ENCODE measurements at places on chromosomes 5 and 9.

- DNase-seq, result no peak
Measured at GRCh38 chr9:20300430-20301115, 321.7 kb downstream of the MLLT3 start.

DNA sequence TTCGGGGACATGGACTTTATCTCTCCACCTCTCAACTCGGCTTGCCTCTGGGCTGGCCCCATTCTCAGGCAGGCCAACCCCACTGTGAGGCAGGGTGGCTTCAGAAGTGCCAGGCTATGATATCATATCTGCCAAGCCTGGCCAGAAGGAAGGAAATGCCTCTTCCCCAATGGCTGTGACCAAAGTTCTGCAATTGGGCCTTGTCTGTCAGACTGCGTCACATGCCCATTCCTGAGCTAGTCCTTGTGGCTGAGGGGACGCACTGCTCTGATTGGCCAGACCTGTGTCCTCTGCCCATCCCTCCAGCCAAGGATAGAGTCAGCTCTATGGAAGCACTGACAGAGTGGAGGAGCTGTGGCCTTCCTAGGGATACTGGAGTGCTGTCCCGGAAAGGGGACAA, 11.9 kb downstream of the SMIM23 start:
- no peak for DNase-seq

- DNase-seq, result no peak
Measured at GRCh38 chr5:154390096-154390495, 55.7 kb upstream of the SAP30L start.

GRCh38 chr9:98660541-98660940, 48.2 kb downstream of the GABBR2 start:
- DNase-seq, result no peak

DNA sequence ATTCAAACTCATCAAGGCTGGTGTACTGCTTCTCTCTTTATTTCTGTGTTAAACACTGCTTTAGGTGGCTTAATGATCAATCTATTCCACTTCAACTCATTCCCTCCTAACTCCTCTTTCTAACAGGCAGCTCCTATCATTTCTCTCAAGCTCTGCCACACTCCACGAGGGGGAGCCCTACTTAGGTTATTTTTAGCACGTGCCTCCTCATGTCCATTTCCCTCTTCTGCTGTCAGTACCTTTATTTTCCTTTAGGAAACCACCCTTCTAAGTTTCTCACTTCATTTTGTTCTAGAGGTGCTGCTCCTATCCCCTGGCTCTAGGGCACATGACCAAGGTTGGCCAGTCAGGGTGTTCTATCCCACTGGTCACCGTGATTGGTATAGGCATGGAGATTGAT, 6.7 kb upstream of the BRINP1 start:
- DNase-seq, result no peak

DNA sequence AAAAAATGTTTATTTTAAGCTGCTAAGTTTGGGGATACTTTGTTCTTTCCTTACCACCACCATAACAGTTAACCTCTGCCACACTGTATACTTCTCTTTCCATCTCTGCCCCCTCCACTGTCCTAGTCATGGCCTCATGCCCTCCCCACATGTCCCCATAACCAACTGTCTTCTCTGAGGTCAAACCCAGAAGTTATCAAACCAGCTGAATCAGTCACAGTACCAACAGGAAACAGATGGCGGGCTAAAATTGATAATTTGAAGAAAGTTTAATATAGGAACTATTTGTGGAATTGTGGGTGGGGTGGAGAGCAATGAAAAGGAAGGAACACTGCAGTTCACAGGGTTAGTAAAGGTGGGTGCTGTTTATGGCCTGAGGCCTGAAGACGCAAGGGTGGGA, 5.7 kb upstream of the DCTN4 start:
- DNase-seq, result no peak

GRCh38 chr5:115661101-115661500, 35.3 kb upstream of the TMED7 start:
- DNase-seq, result no peak

DNA sequence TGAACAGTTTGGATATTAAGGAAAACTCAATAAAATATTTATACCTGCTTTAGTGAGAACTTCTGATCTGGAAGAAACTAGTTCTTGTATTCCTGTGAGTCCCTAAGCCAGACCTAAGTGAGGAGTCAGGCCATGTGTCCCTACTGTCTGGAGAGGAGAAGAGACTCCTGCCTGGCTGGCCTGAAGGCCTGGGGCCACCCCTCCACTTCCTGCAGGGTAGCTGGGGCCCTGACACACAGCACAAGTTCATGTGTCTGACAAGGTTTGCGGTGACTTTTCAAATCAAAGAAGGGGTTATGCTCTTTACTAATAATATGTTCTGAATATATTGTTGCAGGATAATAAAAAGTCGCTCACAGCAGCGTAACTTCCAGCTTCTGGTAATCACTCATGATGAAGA, 16.1 kb upstream of the IL13 start:
- no peak for DNase-seq

DNA sequence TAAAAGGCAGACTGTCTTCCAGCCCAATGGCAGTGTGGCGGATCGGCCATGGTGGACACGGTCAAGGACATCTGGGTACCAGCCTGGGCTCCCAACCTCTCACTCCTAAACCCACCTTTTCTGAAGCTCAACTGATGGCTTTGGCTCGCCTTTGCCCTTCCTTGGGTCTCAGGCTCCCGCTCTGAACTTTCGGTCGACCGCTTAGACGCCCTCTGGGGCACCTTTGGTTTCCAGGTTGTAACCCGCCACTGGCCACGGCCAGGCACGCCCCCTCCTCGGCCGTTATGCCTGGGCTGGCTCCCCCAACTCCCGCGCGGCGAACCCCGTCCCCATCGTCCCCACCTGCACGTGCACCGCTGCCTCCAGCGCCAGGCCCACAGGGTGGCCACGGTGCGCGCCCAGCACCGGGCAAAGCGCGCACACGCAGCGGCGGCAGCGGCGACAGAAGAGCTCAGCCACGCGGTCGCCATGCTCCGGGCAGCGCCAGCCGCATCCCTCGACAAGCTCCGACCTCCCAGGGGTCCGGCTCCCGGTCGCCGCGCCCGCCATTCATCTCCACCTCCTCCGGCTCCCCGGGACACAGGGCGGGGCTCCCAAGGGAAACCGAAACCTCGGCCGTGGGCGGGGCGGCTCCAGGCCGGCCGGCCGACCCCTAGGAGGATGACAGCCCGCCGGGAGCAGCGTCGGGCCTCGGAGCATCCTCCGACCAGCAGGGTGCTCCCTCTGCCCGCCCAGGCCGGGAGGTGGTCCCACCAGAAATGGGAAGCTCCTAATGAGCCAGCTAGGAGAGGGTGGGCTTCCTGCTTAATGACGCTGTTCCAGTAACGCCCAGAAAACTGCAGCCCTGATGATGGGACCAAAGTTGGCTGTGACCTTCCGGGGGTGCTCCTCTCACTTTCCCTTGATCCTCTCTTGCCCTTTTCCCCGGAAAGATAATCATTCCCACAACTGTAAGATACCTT, at the start of gene TRIM14:
Gene TRIM14 (minus strand): TSS at position 583 of the 962 bp plus-strand sequence. CDS start 34 bp downstream, at position 549.
- peak; percentile 53 for DNase-seq

DNA sequence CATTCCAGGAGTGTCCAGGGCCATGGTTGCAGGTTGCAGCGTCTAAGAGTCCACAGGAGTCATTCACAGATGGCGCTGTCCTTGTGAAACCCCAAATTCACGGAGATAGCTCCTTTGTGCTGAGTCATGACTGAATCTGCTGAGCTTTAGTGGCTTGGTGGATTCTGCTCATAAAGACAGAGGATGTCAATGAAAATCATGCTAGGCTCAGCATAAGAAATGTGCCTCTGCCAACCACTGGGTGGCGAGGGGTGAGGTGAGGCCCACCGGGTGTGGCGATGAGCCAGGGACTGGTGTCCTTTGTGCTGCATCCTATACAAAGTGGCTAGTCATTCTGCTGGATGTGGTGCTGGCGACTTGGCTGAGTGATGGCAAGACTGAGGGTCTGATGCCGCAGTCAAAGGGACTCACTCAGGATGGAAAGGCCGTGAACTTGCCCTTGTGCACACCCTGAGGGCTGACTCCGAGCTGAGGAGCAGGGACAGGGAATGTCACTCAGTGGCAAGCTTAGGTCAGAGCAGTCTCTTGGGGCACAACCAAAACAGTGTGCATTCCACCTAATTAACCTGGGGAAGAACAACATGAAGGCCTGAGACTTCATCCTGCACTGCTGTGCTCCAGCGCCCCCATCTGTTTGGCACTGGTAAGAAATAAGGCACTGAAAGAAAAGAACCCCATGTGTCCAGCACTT, 71.5 kb downstream of the DAP start:
- DNase-seq, result no peak

DNA sequence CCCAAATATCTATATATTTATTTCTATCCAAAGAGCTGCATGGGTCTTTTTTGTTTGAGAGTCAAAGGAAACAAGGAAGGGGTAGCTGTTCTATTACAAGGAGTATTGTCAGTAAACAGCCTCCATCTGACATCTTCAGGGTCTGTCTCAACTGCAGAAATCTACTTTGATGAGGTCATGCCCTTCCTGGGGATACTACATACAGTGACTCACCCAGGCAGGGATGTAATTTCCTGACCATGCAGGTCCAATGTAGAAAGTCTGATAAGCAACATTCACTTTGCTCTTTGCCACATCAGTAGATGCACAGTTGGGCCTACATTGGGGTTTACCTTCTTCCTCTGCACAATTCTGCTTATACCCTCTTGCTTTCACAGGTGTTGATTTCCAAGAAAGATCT, 165.5 kb downstream of the TLR4 start:
- no peak for DNase-seq

- DNase-seq, result no peak
Measured at GRCh38 chr9:38047301-38048251, 21.5 kb downstream of the SHB start.

DNA sequence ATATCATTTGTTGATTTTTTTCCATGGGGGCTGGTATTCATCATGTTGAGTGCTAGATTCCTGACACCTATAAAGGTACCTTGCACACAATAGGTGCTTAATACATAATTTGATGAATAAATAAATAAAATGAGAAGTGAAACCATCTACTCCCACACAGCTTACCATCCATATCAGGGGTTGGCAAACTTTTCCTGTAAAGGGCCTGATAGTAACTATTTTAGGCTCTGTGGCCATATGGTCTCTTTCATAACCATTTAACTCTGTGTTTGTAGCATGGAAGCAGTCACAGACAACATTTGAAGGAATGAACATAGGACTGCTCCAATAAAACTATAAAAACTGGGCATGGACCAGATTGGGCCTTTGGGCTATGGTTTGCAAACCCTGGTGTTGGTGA, 100.3 kb downstream of the GCNT1 start:
- DNase-seq, result no peak

- no peak for DNase-seq
Measured at GRCh38 chr9:5554254-5554653, 43.9 kb downstream of the PDCD1LG2 start.

GRCh38 chr9:86487838-86488233, 133.6 kb upstream of the TUT7 start:
- no peak for DNase-seq

GRCh38 chr5:134020188-134020587, 15.4 kb upstream of the VDAC1 start:
- DNase-seq, result no peak

DNA sequence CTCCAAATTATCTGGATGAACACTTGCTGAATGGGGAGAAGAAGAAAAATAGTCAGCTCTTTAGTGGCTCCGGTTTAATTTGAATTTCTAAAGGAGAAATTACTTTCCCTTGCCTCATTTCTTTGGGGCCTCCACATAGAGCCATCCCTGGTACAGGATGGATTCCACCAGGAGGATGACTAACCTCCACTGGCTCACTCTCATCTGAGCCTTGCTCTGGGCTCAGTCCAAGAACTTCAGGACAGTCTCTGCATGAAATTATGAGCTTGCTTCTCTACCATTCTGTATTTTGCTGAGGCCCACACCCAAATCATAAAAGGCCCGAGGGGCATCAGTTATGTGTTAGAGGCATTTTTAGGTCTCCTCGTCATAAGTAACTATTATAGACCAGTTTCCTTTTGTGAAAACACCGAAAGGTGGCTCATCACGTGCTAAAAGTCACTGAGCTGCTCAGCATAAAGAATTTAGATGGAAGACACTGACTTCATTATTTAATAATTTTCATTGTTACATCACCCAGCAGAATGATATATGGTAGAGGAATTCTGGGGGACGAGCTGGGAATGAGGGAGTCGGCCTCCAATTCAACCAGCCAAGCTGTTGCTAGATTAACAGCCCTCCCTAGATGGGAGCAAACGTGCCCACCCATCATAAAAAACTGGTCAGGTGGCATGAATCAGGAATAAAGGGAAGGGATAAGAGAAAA, 222.1 kb downstream of the TARS1 start:
- no peak for DNase-seq

DNA sequence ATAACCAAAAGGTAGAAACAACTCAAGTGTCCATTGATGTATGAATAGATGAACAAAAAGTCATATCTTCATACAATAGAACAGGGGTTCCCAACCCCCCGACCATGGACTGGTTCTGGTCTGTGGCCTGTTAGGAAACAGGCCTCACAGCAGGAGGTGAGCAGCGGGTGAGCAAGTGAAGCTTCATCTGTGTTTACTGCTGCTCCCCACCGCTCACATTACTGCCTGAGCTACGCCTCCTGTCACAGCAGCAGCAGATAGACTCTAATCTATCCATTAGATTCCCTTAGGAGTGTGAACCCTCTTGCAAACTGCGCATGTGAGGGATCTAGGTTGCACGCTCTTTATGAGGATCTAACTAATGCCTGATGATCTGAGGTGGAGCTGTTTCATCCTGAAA, 478.0 kb downstream of the BRINP1 start:
- DNase-seq, result no peak

GRCh38 chr9:110744715-110745384, 76.3 kb downstream of the MUSK start:
- DNase-seq, result no peak

DNA sequence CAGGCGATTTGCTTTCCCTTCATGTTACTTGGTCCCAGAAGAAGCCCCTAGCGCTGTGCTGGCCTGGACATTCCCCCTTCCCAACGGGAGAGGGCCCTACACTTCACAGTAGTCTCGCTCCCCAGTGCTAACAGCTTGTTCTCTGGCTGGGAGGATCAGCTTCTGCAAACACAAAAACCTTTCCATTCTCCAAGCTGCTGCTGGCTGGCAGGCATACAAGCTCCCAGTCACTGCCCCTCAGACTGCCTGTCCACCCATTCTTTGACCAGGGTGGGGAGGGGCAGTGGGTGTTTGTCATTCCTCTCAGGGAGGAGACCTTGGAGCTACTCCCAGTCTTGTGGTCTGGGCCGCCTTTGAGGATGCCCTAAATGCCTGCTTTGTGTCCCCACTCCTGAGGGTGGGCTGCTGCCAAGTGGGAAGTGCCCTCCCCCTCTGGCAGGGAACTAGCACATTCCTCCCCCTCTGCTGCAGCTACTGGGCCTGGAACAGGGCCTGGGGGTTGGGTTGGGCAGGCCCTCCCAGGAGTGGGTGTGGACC, 20.8 kb downstream of the ENHO start:
- no peak for DNase-seq

DNA sequence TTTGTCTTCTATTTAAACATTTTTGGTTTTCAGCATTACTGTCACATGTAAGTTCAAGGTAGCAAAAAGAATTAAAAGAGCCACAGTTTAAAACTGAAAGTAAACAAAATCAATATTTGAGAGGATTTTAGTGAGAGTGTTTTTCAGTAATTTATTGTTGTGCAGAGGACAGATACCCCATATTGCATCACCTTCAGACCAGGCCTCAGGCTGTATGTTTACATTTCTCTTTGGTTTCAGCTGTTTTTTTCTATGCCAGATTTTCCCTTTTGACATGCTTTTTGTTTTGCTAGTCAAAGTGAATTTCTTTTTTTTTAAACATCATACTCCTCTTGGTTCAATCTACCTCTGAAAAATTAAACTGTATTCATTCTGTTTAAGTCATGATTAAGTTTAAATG, 47.2 kb downstream of the MAST4 start:
- no peak for DNase-seq

- no peak for DNase-seq
Measured at GRCh38 chr9:32430720-32431119, 46.3 kb downstream of the ACO1 start.

All from activated T-helper 9 cell treated with anti-CD3 and anti-CD28 coated beads, Interleukin-2, amount 50 U/mL, for 16 hours (primary cell).